ENCODE measurements at places on chromosomes 1 and 21.

GRCh38 chr21:34969423-34970166 is 79.5 kb downstream of the RUNX1 start:
- no peak for DNase-seq

- DNase-seq, result no peak
Measured at GRCh38 chr1:31639543-31639942, 5.1 kb downstream of the PEF1 start.

GRCh38 chr1:245671966-245672767 is 517.4 kb downstream of the KIF26B start:
- no peak for DNase-seq

GRCh38 chr1:106439475-106439874 is 617.0 kb upstream of the PRMT6 start:
- no peak for DNase-seq

DNA sequence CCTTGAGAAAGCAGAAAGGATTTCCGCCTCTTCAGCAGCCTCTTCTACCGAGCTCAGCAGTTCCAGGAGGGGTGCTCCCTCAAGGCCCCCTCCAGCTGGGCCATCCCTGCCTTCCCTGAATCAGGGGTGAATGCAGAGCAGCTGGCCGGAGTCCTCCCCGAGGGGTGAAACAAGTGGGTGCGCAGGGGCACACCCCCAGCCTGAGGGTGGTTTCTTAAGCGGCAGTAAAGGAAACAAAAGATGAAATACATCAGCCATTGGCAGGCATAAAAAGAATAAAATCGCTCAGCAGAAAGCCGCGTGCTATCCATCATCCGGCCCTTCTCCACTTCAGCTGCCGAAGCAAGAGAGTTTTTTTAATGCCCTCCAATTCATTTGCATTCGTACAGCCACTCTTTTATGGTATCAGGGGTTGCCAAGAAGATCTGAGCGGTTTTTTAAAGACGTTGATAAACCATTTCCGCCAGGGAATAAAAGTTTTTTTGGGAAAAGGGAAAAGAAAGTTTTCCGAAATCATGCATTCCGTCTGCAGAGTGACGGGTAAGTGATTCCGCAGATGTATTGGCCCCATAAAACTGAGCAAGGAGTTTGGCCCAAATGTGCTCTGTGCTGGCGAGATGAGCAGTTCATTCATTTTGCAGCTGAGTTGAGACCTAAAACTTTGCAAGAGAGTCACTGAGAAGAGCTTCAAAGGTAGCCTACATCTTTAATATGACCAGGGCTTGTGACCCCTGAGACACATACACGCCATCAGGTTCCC is 73.7 kb upstream of the ZC3H12A start:
- no peak for DNase-seq

GRCh38 chr1:156821801-156822200 is 5.2 kb upstream of the SH2D2A start:
- peak; percentile 46 for DNase-seq

DNA sequence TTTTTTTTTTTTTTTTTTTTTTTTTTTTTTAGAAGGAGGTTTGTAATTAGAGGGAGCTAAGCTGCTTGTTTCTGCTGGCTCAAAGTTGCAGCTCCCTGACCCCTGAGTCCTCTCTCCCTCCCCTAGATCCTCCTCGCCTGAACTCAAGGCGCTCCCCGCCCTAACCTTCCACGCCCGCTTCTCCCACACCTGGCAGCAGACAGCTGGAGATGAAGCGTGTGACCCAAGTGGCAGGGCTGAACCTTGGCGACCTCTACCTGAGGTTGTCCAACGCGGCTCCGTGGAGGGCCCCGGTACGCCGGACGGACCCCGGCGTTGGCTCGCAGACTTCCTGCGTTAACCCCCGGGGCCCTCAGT is 795 bp downstream of the NGF start:
- DNase-seq, result no peak

- no peak for DNase-seq
Measured at GRCh38 chr1:36393686-36394085, 4.0 kb downstream of the LSM10 start.

- DNase-seq, result no peak
Measured at GRCh38 chr1:116347696-116348095, 25.3 kb upstream of the ATP1A1 start.

DNA sequence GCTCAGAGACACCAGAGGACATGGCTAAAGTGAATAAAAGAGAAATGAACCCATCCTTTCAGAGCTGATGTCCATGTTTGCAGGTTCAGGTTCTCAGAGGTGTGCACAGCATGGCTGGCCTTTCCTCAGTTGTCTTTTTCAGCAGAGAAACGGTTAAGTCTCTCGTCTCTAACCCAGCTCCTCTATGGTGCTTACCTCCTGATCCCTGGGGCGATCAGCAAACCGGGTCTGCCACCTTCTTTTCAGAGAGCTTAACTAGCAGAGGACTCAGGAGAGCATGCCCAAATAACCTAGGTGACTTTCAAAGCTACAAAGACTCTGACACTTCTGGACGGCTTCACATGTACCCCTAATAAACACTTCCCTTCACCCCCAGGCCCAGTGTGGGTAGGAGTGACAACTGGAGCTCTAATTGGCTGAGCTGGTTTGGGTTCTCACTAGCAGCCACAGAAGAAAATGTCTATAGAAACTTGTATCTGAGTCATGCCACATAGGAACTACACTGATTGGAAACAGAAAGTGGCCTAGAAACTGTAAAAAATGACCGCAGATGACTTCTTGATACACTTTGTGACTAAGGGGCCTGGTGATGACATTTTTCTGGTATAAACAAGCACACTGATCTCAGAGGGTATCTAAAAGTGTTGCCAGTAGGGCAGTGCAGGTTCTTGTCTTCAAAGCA is at the start of gene AIM2:
Gene AIM2 (minus strand): TSS at position 329 of the 682 bp plus-strand sequence. CDS start 3,267 bp downstream, outside the sequence.
- DNase-seq, result peak; percentile 60

DNA sequence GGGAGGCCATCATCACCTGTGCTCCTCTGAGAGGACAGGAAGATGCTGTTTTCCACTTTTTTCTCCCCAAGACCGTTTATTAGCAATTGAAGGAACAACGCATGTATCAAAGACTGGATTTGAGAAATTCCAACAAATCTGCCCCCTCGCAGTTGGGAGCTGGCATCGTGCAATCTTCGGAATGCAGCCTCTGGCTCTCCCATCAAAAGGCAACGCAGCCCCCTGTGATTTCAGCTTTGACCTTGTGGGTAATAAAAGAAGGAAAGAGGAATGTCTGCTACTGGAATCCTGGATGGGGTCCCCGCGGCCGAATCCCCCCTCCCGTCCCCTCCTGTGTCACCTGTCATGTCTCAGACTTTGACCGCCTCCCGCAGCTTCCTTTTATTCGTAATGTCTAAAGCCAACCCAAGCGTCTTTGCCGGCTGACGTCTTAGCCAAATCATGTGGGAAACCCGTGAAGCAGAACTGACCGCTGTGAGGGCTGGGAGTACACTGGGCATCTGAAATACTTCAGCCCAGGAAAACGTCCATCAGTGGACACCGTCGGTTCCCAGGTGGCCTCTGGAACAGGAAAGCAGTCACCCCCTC is 101.5 kb downstream of the WDR4 start:
- no peak for DNase-seq

- no peak for DNase-seq
Measured at GRCh38 chr1:25145775-25146393, 86.4 kb downstream of the SYF2 start.

GRCh38 chr1:171366816-171367215 is 52.8 kb downstream of the FMO4 start:
- no peak for DNase-seq

DNA sequence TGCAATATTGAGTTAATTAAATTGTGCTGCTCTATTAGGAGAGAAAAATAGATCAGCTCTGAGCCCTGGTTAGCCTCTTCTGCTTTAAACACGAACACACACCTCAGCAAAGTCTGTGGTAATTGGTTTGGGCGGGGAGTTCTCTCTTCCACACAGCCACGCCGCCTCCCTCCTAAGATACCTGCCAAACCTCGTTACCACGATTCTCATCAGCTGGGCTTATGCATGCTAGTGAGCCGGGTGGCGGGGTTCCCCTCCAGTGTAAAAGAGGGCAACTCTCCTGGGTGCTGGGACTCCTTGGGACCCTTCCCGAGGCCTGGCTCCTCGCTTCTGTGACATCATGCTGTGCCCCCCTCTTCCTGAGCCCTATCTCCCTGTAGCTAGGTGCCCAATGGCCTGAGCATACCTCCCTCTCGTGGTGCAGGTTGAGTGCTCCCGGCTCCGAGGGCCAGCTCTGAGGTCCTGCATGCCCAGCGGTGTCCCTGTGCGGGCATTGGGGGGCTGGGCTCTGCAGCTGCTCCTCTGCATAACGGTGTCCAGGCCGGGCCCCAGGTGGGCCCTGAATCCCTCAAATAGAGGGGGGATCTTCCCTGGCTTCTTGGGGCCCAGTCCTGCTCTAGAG is 182.9 kb downstream of the PRDM16 start:
- no peak for DNase-seq

- DNase-seq, result no peak
Measured at GRCh38 chr1:234975122-234975940, 153.3 kb downstream of the TOMM20 start.

- peak; percentile 39 for DNase-seq
Measured at GRCh38 chr1:149917571-149918144, at the start of gene SV2A. SV2A (minus strand) TSS chr1:149917844; CDS start chr1:149913840, 4,004 bp downstream.

DNA sequence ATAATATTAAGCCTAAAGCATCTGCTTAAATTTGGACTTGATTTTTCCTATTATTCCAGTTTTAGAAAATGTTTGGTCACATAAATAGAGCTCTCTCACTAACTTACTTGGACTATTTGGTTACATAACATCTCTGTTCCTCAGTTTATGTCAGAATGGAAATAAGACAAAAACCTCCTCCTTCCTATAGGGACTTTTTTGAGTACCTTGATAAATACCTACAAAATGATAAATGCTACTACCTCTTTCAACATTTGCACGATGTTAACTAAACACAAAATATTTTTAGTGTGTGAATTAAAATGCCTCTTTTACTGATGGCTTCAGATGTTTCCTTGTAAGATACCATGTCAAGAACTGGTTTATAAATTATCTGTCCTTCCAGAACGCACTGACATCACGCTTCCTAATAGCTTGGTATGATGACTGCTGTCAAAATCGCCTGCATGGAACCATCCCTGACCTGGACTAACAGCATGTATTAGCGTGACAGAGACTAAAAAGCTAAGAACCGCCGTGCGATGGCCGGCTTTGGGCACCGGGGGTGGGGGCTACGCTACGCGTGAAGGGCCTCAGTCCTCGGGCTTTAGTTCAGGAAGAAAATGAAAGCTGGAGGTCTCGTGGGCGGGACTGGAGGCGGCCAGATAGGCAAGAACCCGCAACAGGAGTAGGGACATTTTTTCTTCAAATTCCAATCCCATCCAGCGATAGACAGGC is 133.2 kb upstream of the BARHL2 start:
- DNase-seq, result no peak

DNA sequence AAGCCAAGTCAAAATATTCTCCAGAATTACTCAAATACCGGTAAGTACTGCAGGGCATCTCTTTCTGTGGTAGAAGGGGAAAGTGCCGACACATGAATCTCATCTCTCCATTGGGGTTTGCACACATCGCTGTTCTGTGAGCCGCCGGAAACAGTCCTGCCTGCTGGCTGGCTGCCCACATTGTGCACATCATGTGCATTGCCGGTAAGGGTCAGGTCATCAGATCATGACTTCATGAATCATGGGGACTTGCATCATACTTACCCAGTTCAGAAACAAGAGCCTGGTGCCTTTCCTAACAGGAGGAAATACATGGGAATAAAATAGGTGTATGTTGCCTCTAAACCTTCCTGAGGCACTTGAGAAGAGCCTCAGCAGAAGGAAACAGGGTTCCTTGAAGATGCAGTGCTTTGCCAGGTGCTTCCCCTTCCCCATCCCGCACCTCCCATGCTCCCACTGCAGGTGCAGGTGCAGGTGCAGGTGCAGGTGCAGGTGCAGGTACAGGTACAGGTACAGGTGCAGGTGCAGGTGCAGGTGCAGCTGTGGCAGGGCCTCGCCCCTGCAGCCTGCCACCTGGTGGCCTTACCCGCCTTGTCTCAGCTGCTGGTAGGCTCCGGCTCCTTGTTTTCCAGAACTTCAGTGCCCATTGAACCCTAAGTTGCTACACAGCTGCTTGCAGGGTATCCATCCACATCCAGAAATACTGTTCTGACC is 26.5 kb downstream of the GPR137B start:
- DNase-seq, result no peak

- no peak for DNase-seq
Measured at GRCh38 chr1:25103164-25103795, 129.0 kb downstream of the SYF2 start.

- no peak for DNase-seq
Measured at GRCh38 chr1:203652724-203653461, 26.3 kb downstream of the ATP2B4 start.

- DNase-seq, result no peak
Measured at GRCh38 chr1:29700491-29700890, 464.2 kb downstream of the PTPRU start.

DNA sequence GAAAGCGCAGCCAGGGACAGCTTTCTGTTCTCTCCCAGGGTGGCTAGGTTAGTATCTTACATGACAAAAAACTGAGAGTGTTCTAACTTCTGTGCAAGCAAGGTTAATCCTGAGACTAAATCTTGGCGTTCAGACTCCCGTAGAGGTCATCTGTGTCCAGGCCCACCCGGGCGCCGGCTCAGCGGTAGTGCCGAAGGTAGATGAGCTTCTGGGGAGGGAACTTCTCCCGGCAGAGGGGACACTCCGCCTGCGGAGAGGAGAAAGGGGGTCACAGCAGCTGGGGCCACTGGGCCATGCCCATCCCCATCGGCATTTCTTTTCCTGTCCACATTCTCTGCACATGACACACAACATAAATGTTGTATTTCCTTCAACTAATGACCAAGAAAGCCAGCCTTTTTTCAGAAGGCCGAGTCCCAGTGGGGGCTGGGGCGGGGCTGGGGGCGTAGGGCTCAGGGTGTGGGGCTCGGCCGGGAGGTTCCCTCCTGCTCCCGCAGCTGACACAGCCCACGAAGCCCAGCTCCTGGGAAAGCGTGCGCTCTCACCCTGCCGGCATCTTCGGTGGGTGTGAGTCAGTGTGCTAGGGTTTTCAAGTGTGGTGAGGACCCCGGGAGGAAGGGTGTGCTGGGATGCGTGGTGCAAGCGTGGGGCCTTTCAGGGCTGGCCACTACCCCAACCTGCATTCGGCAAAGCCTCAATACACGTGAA is 6.6 kb downstream of the PEX10 start:
- no peak for DNase-seq

DNA sequence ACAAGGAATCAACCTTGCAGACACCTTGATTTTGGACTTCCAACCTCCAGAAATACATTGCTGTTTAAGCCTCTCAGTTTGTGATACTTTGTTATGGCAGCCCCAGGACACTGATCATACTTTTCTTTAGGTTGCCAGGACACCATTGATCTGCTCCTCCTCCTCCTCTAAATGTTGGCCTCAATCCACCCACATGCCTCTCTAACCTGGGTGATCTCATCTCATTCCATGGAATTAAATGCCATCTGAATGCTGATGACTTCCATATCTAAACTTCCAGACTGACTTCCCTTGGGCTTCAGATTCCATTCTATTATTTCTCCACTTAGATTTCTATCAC is 7.4 kb upstream of the PPP1R15B start:
- DNase-seq, result no peak

DNA sequence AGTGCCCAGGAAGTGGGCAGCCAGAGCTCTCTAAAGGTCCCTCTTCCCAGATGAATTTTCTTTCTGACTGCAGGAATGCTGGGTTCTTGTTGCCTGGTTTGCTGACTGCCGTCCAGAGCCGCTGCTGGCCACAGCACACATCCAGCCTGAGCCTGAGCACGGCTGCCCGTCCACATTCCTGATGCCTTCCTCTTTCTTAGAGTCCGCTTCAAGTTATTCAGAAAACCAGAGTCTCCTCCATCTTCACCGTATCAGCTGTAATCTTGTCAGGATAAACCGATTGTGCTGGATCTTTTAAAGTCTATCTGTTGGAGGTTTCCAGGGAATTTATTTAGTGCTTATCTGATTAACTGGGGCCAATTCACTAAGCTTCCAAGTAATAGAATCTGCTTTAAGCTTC is 84.8 kb upstream of the BCAR3 start:
- no peak for DNase-seq

Data from activated T-cell treated with anti-CD3 and anti-CD28 coated beads for 48 hours (primary cell).